Bladder microvascular endothelial cell (primary cell): ENCODE measurements at places on chromosomes 12 and 14. TPM values are rescaled to one million over a fixed set of nuclear protein-coding genes. Genes with fewer than 3 reads are reported as not detected.

The PTPRB gene
- 78.5 and 270 TPM in 2 replicates for total RNA-seq

The TAS2R19 gene
- 2.1 and 15.5 TPM in 2 replicates for total RNA-seq

The C12orf75 gene
- total RNA-seq: 13.4 and 13.9 TPM in 2 replicates

The UNC119B gene
- total RNA-seq: 18.6 and 24.7 TPM in 2 replicates

The TIMELESS gene
- 11.3 and 15.8 TPM in 2 replicates for total RNA-seq

The RTN1 gene
- 0.06 and 0.16 TPM in 2 replicates for total RNA-seq

The GPR135 gene
- 0.81 and 1.1 TPM in 2 replicates for total RNA-seq
